ENCODE measurements at places on chromosomes 12 and 14.

GRCh38 chr12:23217667-23218066, 592.7 kb downstream of the ETNK1 start:
- no peak for DNase-seq

- DNase-seq = no peak
Measured at GRCh38 chr12:11762723-11763326, 113.4 kb downstream of the ETV6 start.

DNA sequence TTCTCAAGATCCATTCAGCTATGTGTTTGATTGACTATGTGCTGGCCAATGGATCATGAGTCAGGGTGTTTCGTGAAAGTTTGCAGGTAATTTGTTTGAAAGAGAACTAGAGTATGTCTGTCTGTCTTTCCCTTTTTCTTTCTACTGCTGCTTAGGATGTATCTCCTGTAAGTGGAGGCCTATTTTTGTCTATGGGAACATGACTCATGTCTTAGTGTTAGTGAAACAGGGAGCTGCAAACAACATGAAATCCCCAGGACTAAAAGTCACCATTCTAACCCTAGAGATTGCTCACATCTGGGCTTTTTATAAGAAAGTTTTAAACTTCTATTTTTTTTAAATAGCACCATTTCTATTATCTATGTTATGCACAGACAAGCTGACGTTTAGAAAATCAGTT, 333.0 kb downstream of the CCER1 start:
- DNase-seq = no peak

DNA sequence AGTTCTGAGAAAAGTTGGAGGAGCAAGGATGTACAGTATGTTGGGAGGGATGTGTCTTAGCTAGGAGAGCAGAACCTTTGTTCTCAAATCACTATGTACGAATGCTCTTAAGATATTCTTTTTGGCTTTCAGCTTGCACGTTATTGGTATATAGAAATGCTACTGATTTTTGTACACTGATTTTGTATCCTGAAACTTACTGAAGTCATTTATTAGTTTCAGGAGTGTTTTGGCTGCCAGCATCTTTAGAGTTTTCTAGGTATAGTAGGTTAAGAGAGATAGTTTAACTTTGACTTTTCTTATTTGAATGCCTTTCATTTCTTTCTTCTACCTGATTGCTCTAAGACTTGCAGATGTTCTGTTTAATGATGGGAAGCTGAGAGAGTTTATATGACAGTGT, 442.8 kb upstream of the FBXO33 start:
- DNase-seq = no peak

GRCh38 chr14:64906022-64906421, 8.2 kb upstream of the CHURC1 start:
- no peak for DNase-seq

GRCh38 chr12:131137836-131138637, 184.3 kb downstream of the ADGRD1 start:
- DNase-seq = no peak

- DNase-seq = no peak
Measured at GRCh38 chr14:21352587-21352986, 31.2 kb downstream of the SUPT16H start.

Data from stimulated activated naive CD4-positive, alpha-beta T cell treated with Interleukin-2 at 50 U/mL for 16 hours (primary cell).